ENCODE measurements at places on chromosomes 13 and 19. TPM values are rescaled to one million over a fixed set of nuclear protein-coding genes. Genes with fewer than 3 reads are reported as not detected.

DNA sequence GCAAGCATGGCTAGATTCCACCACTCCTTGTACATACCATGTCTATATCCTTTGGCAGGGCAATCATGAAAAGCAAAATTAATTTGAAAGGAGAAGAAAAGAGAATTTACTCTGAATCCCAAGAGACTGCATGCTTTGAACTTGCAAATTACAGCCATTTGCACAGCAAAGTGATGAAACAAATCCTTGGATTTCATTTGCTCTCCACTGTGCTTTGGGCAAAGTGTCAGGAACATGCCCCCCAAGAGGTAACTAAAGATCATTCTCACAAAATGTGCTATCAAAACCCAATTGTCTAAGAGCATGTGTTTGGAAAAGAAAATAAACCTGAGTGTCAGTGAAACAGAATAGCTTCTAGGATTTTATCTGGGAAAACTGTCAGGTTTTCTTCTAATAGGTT lies 298.5 kb downstream of the GPC6 start:
- no peaks in the 10 kb centered on the region for H3K36me3 ChIP-seq
- no peak overlapping the region for H3K27ac ChIP-seq
- H3K4me3 ChIP-seq: no peak overlapping the region
- no peak for DNase-seq

DNA sequence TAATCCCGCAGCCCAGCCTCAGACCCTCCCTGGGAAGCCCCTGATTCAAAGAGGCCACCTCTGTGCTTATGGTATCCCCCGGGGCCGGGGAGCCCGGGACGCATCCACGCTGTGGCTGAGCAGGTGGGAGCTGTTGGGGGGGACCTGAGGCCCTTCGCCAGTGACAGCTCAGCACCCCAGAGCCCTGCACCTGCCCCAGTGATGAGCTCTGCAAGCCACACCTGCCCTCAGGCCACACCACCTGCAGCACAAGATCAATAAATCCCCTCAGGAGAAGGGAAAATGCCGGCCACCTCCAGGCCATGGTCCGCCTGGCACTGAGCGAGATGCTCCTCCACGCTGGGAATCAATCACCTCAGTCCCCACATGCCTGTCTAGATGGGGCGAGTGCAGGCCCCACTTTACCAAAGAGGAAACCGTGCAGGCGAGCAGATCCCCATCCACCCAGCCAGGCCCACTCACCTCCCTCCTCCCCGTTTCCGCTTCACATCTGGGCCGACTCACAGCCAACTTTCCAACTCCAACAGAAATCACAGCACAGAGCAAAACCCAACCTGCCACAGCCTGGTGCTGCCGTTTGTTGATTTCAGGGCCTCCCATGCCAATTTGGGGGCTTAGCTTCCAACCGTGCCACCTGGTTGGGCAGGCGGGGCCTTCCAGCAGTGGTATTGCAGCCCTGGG lies 12.8 kb downstream of the MOB3A start:
- no peak for DNase-seq
- no peak overlapping the region for H3K4me3 ChIP-seq
- no peak overlapping the region for H3K27ac ChIP-seq
- H3K36me3 ChIP-seq: peaks cover 25% of the 10 kb centered on the region
- peaks cover 21% of the 10 kb centered on the region for H3K4me1 ChIP-seq

Gene TMEM161A
- total RNA-seq: 81.2 TPM

Gene GPR12
- total RNA-seq: not detected

Gene CEACAM19
- total RNA-seq: 0.09 TPM

DNA sequence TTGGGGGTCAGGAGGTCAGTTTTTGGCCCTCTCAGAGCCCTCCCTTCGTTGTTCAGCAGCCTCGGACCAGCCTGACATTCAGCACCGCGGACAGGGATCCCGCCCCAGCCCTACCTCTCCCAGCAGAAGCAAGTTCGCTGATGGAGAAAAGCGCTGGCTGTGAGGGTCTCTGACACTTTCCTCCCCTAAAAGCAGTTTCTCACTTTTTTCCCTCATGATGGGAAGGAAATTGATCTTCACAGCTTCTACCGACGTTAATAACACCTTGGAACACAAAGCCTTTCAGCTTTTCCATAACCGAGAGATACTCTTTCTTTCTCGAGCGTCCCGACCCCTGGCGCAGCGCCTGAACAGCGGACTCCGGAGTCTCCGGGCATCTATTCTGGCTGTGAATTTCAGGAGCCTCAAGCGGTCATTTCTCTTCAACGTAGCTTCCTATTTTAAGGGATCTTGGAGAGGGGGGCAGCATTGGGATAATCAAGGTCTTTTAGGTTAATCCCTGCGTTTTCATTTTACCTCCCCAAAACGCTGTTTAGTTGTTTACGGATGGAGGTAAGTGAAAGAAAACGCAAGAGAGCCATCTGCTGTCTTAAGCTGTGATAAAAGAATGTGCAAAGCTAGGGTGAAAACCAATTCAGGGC lies 467.2 kb downstream of the ITGBL1 start:
- no peaks in the 10 kb centered on the region for H3K4me1 ChIP-seq
- H3K36me3 ChIP-seq: no peaks in the 10 kb centered on the region
- DNase-seq: no peak
- no peak overlapping the region for H3K4me3 ChIP-seq
- no peaks in the 10 kb centered on the region for H3K27me3 ChIP-seq
